ENCODE measurements at places on chromosomes 2 and 18. TPM values are rescaled to one million over a fixed set of nuclear protein-coding genes. Genes with fewer than 3 reads are reported as not detected.

DNA sequence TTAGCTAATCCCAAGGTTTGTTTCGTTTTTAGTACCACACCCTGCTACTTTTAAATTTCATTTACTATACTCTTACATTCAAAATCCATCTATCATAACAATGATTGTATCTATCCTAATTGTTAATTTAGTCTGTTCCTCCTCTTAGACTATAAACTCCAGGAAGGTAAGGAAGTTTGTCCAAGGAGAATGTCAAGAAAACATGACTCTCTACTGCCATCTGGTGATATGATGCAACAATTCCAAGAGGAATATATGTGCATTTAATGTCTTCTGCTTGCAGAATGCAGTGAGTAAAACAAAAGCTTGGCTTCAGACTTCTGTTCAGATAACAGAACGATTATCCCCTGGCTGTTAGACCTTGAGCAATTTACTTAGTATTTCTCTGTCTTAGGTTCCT is 1267.1 kb downstream of the LRP1B start:
- no peak for DNase-seq

GRCh38 chr18:58269931-58270330 is 225.9 kb downstream of the NEDD4L start:
- no peak for DNase-seq

DNA sequence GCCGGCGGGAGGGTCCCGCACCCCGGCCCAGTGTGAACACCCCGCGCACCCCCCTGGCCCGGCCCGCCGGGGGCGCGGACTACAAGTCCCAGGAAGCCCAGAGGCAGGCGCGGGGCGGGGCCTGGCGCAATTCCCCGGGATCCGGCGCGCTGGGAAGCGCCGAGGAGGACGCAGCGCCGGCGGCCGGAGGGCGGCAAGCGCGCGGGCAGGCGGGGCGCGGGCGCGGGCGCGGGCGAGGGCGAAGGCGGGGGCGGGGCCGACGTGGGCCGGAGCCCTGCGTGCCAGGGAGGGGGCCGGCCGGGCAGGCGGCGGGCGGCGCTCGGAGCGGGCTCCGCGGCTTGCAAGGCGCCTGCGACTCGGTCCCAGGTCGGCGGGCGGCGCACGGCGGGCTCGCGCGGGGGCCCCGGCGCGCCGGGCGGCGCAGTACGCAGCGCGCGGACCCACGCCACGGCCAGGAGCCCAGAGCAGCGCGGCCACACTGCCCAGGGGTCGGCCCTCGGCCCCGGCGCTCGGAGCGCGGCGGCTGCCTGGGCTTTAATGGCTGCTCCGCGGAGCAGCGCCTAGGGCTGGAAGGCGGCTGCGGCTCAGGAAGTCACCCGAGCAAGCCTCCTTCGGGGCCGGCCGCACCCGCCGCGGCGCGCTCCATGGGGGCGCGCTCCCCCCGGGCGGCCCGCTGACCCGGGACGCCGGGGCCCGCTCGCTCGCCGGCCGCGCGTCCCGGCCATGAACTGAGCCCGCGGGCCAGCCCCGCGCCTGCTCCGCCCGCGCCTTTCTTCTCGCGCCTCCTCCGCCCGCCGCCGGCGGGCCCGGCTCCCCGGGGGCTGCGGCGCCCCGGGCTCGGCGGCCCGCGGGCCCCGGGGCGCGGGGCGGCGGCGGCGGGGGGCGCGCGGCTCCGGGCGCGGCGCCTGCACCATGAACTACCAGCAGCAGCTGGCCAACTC is at the start of gene AGAP1:
Gene AGAP1 (plus strand): TSS at position 269 of the 941 bp plus-strand sequence.
- DNase-seq: peak; percentile 90

GRCh38 chr18:55605733-55606338 is 17.8 kb upstream of the TCF4 start:
- DNase-seq: no peak

Gene CIAO1
- 89.4 TPM for total RNA-seq

DNA sequence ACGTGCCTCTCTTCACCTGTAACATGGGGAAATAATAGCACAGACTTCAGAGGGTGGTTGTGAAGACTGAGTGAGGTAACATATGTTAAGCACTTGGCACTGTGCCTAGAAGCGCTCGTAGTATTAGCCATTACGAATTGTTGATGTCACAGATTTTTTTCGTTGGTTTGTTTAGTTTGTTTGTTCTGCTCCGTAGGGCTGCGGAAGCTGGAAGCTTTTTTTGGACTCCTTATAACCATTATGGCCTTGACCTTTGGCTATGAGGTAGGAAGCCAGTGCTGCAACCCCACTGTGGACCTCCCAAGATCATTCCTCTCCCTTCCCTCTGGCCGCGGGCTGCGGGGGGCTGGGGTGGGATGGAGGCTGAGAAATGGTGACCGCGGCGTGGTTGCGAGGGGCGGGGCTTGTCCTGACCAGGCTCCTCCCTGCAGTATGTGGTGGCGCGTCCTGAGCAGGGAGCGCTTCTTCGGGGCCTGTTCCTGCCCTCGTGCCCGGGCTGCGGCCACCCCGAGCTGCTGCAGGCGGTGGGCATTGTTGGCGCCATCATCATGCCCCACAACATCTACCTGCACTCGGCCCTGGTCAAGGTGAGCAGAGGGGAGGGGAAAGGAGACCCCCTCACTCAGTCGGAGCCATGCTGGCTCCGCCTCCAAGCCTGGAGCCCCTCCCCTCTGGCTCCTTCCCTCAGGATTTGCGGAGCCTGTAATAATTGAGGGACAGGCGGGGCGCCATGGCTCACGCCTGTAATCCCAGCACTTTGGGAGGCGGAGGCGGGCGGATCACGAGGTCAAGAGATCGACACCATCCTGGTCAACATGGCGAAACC is 5.5 kb downstream of the SLC11A1 start:
- no peak for DNase-seq

DNA sequence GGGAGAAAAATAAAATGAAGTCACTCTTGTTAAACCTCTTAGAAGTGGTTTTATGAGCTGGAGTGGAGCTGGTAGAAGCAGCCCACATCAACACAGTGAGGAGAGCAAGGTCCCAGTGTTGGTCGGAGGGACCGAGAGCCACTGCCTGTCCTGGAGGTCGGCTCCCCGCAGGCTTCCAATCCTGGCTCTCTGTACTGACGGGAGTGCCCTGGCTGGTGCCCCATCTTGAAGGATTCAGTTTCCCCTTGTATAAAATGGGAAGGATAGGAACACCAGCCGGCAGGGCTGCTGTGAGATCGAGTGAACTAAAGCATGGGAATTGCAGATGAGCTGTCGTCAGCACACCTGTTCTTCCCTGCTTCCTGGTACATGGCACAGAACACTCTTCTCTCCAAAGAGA is 104.3 kb upstream of the ID2 start:
- DNase-seq: no peak

DNA sequence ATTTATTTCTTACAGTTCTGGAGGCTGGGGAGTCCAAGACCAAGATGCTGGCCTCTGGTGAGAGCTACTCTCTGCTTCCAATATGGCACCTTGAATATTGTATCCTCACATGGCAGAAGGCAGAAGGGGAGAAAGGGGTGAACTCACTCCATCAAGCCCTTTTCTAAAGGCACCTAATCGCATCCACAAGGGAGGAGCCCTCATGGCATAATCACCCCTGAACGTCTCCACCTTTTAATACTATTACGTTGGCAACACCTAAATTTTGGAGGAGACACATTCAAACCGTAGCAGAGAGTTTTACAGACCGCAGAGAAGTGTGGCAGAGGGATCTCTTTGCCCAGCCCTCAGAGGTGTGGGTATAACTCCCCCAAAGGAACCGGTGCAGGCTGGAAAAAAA is 142.6 kb upstream of the BCL2L11 start:
- DNase-seq: no peak

Gene BOK
- total RNA-seq: 109 TPM

Gene SLC5A7
- total RNA-seq: not detected

GRCh38 chr2:191247381-191248057 is 2.3 kb downstream of the MYO1B start:
- no peak for DNase-seq
